Ascending aorta (tissue), 2 donors: ENCODE measurements at places on chromosomes 12 and 14. TPM values are rescaled to one million over a fixed set of nuclear protein-coding genes. Genes with fewer than 3 reads are reported as not detected.

The PTPRB gene
- 49.5 TPM for total RNA-seq

DNA sequence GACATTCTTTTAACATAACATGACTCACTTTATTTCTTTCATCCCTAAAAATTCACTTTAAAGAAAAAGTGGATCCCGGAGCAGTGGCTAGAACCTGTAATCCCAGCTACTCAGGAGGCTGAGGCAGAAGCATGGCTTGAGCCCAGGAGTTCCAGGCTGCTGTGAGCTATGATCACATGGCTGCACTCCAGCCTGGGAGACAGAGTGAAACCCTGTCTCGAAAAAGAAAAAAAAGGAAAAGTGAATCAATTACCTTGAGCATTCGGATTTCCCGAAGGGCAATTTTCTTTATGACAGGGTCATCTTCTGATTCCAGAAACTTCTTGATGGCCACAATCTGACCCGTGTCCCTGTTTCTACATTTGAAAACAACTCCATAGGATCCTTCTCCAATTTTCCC lies 1.2 kb downstream of the CDKL1 start:
- H3K36me3 ChIP-seq: no peaks in the 10 kb centered on the region
- no peaks in the 10 kb centered on the region for H3K4me1 ChIP-seq
- H3K27ac ChIP-seq: no peak overlapping the region
- H3K4me3 ChIP-seq: peak overlapping the region; percentile 82

DNA sequence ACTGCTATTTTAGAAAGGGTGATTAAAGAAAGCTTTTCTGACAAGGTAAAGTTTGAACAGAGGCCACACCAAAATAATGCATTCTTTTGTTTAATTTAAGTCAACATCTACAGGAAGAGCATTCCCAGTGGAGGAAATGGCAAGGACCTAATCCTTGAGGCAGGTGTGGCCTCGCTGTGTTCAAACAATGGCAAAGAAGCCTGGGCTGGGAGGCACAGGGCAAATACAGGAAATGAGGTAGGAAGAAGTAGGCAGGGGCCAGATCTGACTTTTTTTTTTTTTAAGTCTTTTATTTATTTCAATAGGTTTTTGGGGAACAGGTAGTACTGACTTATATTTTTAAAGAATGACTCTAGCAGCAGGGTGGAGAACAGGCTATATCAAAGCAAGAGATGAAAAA lies 53.5 kb downstream of the ARMH4 start:
- no peaks in the 10 kb centered on the region for H3K4me1 ChIP-seq
- no peaks in the 10 kb centered on the region for H3K27me3 ChIP-seq
- no peak overlapping the region for H3K27ac ChIP-seq
- no peak for DNase-seq
- no peaks in the 10 kb centered on the region for H3K36me3 ChIP-seq
- H3K4me3 ChIP-seq: no peak overlapping the region

GRCh38 chr12:118060301-118061010 lies 523 bp downstream of the WSB2 start:
- H3K4me3 ChIP-seq: peak overlapping the region; percentile 86
- H3K27ac ChIP-seq: peak overlapping the region; percentile 99
- no peak for DNase-seq

GRCh38 chr12:111033281-111034082 lies 113.1 kb upstream of the MYL2 start:
- H3K27me3 ChIP-seq: no peaks in the 10 kb centered on the region
- H3K27ac ChIP-seq: no peak overlapping the region
- DNase-seq: no peak
- no peak overlapping the region for H3K4me3 ChIP-seq

The APOF gene
- total RNA-seq: not detected

The RILPL2 gene
- 7.2 TPM for total RNA-seq

DNA sequence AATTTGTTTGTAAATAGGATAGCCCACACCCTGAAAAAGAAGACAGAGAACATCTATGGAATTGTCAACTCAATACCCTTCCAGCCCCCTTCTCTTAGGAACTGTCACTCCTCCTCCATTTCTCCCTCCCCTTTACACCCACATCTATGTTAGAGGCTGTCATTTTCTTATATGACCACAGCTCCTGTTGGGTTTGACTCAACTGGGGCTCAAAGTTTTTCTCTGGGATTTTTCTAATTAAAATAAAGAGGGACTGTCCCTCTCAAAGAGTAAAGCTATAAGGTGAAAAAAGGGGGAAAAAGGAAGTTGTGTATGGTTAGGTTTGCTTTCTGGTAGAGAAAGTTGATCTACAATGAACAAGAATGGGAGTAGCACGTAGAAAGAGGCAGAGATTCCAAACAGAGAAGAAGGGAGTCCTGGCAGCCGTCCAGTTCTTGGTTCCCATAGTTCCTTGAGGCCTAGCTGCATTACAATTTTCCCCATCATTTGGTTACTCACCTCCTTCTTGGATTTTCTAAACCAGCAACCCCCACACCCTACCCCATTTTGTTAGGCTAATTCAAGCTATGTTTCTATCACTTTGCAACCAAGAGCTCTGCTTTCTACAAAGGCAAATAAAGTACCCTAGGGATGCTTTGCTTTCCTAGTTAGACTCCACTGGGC lies 44.3 kb upstream of the STK38L start:
- H3K36me3 ChIP-seq: no peaks in the 10 kb centered on the region
- H3K27me3 ChIP-seq: no peaks in the 10 kb centered on the region
- peak overlapping the region; percentile 92 for H3K27ac ChIP-seq
- no peak overlapping the region for H3K4me3 ChIP-seq

GRCh38 chr12:34396006-34396860 lies 373.9 kb downstream of the ALG10 start:
- peak; percentile 5 for DNase-seq
- H3K36me3 ChIP-seq: no peaks in the 10 kb centered on the region
- no peak overlapping the region for H3K4me3 ChIP-seq
- no peaks in the 10 kb centered on the region for H3K4me1 ChIP-seq
- H3K27ac ChIP-seq: no peak overlapping the region

- no peaks in the 10 kb centered on the region for H3K27me3 ChIP-seq
- H3K4me1 ChIP-seq: peaks cover 16% of the 10 kb centered on the region
- H3K4me3 ChIP-seq: no peak overlapping the region
- no peak for DNase-seq
- H3K36me3 ChIP-seq: peaks cover 53% of the 10 kb centered on the region
- H3K27ac ChIP-seq: peak overlapping the region; percentile 89
Measured at GRCh38 chr12:108805136-108805535, 52.2 kb downstream of the SSH1 start.

The COL2A1 gene
- total RNA-seq: not detected

DNA sequence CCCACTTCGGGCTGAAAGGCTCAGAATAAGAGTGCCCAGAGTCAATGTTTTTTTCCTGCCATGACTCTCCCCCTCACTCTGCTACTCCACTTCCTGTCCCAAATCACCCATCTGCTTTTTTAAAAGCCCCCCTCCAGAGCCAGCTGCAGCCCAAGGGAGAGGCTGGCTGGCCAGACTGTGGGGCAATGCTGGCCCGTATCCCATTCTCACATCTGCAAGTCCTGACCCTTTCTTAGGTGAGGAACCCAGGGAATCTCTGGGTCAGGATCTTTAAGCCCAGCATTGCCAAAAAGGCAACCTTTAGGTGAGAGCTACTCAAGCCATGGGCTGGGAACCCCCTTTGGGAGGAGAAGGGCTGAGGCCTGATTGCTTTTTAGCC lies 1.7 kb upstream of the ITGA5 start:
- H3K4me3 ChIP-seq: peak overlapping the region; percentile 70
- no peaks in the 10 kb centered on the region for H3K4me1 ChIP-seq
- no peaks in the 10 kb centered on the region for H3K27me3 ChIP-seq
- H3K36me3 ChIP-seq: no peaks in the 10 kb centered on the region
- peak overlapping the region; percentile 97 for H3K27ac ChIP-seq
- no peak for DNase-seq

DNA sequence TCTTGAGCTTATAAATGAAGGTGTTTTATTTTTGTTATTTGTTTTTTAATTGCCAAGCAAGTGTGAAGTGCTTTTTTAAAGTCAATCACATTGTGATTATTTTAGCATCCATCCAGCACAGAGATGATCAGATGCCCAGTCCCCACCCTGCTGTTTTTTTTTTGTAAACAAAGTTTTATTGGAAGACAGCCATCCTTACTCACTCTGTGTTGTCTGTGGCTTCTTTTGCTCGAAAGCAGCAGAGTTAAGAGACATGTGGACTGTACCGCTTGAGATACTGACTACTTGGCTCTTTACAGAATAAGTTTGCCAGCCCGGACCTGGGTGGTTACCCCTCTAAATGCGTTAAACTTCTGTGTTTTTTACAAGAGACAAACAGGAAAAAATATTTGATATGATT lies 30.9 kb upstream of the AMN start:
- DNase-seq: no peak
- no peaks in the 10 kb centered on the region for H3K36me3 ChIP-seq
- no peak overlapping the region for H3K27ac ChIP-seq

The SLCO1B1 gene
- not detected for total RNA-seq
